ENCODE measurements at places on chromosomes 12 and 14.

DNA sequence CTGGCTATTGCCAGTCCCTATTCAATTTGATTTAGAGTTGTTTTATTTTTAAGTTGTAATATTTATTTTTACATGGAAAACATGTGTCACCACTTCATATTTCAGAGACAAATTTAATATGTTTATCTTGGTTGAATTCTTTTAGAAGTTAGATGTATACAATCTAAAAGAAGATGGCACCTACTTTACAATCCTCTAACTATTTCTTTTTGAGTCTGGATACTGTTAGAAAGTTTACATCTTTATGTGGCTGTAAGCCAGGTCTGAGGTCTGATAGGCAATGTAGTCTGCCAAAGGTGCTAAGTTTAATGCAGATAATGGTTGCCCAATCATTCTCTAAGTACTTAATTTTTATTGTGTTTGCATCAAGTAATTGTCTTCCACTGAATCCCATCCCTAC lies 7.2 kb upstream of the LMO3 start:
- no peaks in the 10 kb centered on the region for H3K36me3 ChIP-seq
- no peaks in the 10 kb centered on the region for H3K27me3 ChIP-seq
- H3K4me3 ChIP-seq = no peak overlapping the region
- no peaks in the 10 kb centered on the region for H3K4me1 ChIP-seq

GRCh38 chr12:28378736-28379135 lies 188.5 kb downstream of the CCDC91 start:
- H3K4me1 ChIP-seq = no peaks in the 10 kb centered on the region
- no peak overlapping the region for H3K27ac ChIP-seq
- no peak for DNase-seq
- H3K4me3 ChIP-seq = no peak overlapping the region

DNA sequence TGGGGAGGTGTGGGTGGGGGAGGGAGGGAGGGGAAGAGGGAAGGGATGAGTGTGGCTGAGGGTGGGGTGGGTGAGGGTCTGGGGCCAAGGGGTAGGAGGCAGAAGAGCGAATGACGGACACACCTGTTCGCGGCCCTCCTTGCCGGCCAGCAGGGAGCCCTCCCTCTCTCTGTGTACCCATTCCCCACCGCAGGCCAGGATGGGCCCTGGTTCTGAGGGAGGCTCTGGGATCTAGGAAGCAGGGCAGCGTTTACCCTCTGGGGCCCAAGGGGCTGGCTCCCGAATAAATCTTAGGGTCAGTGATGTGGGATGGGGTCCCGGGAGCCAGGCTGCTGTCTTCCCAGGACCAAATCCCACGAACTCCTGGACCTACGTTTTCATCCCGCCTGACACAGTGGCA lies 46.0 kb upstream of the ESRRB start:
- no peak overlapping the region for H3K4me3 ChIP-seq
- H3K36me3 ChIP-seq = no peaks in the 10 kb centered on the region
- no peak overlapping the region for H3K27ac ChIP-seq
- DNase-seq = no peak
- no peaks in the 10 kb centered on the region for H3K27me3 ChIP-seq

DNA sequence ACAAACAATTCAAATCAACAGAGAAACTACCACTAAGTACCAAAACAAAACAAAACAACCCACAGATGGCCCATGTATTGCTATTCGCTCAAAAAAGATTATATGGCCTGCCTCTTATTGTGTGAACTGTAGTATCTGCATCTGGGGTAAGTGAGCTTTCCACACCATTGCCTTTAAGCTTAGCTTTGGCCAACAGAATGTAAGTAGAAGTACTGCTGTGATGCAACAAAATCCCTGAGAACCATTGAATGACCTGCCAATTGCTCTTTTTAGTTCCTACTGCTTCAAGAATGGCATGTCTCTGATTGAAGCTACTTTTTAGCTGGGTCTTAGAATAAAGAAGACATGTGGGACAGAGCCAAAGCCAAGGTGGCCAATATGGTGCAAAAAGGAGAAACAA lies 32.5 kb downstream of the PPFIA2 start:
- DNase-seq = no peak
- H3K27ac ChIP-seq = no peak overlapping the region
- H3K36me3 ChIP-seq = no peaks in the 10 kb centered on the region
- H3K27me3 ChIP-seq = no peaks in the 10 kb centered on the region
- H3K4me1 ChIP-seq = no peaks in the 10 kb centered on the region

GRCh38 chr12:54160769-54161480 lies 27.9 kb downstream of the SMUG1 start:
- no peak for DNase-seq
- H3K4me1 ChIP-seq = peaks cover 10% of the 10 kb centered on the region
- no peak overlapping the region for H3K4me3 ChIP-seq

- no peaks in the 10 kb centered on the region for H3K36me3 ChIP-seq
- no peak for DNase-seq
- H3K4me3 ChIP-seq = no peak overlapping the region
These were observed 159.3 kb downstream of the PDE3A start for GRCh38 chr12:20527417-20528163.

- H3K27ac ChIP-seq = no peak overlapping the region
- no peaks in the 10 kb centered on the region for H3K4me1 ChIP-seq
These were observed 32.9 kb upstream of the ATP23 start for GRCh38 chr12:57908511-57908910.

- no peaks in the 10 kb centered on the region for H3K36me3 ChIP-seq
- H3K27ac ChIP-seq = no peak overlapping the region
- no peak overlapping the region for H3K4me3 ChIP-seq
- no peaks in the 10 kb centered on the region for H3K4me1 ChIP-seq
- no peaks in the 10 kb centered on the region for H3K27me3 ChIP-seq
These were observed 240.8 kb downstream of the DACT1 start for GRCh38 chr14:58878439-58879139.

All from Caco-2 (cell line).